ENCODE measurements at places on chromosomes 7 and 10.
A peak's percentile ranks its signal among the peaks of the same experiment; 100 is the strongest.

DNA sequence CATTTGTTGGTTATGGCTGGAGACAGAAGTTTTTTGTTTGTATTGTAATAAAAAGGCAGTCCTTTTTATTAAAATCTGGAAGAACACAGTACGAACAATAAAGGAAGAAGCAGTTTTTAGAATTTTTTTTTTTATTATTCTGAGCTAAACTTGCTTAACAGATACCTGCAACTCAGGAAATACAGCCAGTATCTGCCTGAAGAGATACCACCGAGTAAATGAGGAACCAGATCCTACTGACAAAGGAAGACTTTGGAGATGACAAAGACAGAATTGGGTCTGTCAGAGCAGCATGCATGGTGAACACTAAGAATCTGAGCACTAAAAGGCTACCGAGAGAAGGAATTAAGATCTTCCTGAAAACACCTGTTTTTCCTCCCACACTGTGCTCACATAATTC lies 1335.9 kb upstream of the SORCS1 start:
- DNase-seq: no peak

DNA sequence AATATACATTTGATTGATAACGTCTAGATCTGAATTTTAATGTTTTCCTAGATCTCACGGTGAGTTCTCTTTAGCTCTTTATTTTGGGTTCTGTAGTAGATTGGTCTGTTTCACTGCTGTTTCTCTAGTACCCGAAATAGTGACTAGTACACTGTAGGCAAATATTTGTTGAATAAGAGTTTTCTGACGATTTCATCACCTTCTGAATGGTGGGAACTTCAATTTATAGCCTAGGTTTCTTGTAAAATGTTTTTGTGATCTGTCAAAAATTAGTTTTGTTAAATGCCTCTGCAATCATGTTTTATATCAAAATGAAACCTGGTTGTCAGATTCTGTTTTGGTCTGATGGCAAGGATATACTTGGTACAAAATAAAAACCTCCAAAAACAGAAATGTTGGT lies 10.2 kb downstream of the PDCD4 start:
- no peak for DNase-seq

GRCh38 chr7:102156867-102157266 lies 129.8 kb upstream of the SH2B2 start:
- no peak for DNase-seq

DNA sequence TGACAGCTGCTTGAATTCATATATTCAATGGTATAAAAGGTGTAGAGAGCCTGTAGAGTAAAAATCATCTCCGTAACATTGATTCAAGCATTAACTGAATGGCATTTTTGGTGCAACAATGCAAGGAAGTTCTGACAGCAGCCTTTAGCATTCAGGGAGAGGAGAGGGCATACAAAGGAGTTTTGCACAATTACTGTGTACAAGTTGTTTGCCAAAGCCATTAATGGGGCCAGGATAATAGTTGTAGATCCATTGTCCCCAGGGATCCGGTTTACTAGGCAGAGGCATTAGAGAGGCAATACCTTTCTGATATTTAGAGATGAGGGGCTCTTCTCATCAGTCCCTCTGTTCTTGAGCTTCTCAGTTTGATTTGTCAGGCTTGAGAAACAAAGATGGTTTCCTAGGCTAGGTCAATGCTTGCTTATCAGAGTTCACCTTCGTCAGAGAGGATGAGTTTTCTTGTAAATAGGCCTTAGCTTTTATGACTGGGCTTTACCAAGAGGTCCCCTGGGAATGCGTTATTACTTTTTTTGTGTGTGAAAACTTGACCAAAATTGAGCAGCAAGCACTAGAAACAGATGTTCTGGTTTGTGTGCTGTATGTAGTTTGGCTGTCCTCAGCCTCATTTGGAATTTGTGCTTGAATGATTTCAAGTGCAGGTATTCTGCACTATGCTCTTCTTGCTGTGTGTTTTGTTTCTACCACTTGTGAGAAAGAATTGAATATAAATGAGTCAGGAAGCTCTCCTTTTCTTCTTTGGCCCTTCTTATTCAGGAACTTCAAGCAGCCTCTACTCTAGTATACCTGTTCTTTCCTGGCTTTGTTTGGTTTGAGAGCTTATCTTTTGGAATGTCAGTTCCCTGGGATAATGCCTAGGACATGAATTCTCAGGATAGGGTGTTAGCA lies 32.0 kb downstream of the SND1 start:
- DNase-seq: peak; percentile 27

DNA sequence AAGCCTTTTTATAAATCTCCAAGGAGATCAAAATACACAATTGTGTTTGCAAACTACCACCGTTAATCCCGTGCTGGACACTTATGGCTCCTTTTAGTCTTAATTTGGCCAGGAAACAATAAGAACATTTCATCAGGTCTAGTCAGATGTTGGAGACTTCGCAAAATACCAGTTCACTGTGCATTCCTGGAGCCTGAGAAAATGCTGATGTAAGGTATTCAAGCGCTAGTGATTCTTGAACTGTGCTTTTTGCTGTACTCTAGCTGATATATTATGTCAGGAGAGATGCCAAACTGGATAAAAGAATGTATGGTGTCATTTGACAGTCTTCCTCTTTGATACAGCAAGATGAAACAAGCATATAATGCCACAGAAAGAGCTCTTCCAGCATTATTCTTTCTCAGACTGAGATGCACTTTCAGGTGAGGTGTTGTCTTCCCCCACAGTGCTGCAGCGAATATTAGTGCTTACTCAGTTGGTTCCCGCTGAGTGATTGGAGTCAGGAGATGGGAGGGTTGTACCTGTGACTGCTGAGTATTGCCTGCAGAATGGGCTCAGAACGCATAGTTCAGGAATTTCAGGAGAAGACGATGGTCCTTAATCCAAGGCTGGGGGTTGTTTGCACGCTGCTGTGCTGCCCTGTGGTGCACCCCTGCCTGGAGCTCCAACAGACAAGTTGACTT lies 59.2 kb downstream of the OGDH start:
- DNase-seq: no peak

DNA sequence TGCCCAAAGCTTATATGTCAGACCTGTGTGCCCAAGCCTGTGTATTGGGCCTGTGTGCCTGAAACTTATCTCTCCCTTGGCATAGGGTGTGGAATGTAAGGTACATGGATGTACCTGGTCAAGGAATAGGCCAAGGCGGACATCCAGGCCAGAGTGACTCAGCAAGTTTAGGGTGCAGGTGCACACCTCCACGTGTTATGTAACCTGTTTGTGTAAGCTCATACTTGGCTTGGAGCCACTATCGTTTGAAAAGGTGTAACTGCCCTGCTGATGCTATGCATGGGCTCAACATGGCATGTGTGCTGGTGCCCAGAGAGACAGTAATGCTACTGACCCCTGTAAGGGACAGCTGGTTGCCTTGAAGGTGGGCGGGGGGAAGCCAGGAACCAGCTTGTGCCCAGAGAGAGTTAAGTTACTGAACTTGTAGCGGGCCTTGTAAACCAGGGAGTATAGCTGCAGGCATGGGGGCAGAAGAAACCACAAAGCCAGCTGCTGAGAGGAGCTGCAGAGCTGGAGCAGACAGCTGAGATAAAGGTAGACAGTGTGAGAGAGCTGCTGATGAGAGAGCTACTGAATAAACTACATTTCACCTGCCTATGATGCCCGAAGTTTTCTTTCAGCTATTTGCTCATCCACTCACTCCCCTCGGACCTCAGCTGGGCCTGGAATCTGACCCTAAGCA lies 656.4 kb upstream of the ZWINT start:
- no peak for DNase-seq

DNA sequence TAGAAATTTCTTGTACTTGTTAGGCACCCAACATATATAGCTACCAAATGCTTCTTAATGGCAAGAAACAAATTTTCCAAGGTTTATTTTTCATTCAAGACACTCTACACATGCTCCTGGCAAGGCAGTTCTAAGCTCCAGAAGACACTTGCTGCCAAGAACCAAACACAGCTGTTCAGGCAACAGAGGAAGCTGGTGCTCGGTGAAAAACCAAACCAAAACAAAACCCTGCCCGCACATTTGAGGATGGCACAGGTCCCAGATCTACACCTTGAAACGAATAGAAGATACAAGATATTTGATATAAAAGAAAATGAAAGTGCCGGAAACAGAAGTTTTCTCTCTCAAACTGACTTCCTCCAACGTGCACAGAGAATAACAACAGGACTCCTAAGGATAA lies 4.9 kb upstream of the DNTT start:
- no peak for DNase-seq

Measured in NCI-H1417 treated with DMSO at 0.1 percent for 48 hours (cell line).